Ovary (tissue), 10 donors: ENCODE measurements at places on chromosomes 5 and 9. TPM values are rescaled to one million over a fixed set of nuclear protein-coding genes. Genes with fewer than 3 reads are reported as not detected.

NIPAL4 gene
- total RNA-seq = not detected

TPPP gene
- total RNA-seq = 8.8 TPM

GGTA1 gene
- 1.1 TPM for total RNA-seq

DNA sequence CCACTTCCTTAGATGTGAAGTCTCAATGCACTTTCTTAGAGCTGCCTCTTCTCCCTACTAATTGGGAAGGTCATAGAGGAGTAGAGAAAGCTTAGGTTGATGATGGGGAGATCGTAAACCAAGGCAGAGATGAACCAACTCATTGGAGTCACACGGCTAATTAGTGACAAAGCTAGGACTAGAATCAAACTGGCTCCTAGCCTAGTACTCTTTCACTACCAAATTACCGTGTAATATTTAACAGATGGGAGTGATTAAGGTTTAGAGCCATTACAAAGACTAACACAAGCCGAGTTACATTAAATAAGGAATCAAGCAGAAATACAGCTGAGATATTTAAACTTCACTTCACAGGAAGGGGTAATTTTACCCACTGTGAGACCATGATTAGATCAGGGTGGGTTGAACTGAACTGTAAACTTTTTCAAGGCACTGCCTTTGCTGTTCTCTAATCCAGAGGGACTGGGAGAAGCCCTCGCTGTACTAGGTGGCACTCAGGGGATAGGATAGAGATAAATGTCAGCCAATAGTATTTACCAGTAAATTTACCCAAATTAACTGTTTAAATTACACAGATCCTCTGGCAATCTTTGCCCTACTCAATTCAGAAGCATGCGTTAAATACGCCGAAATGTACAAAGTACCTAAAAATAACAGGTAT is 166.4 kb upstream of the PIK3R1 start:
- DNase-seq = no peak

DNA sequence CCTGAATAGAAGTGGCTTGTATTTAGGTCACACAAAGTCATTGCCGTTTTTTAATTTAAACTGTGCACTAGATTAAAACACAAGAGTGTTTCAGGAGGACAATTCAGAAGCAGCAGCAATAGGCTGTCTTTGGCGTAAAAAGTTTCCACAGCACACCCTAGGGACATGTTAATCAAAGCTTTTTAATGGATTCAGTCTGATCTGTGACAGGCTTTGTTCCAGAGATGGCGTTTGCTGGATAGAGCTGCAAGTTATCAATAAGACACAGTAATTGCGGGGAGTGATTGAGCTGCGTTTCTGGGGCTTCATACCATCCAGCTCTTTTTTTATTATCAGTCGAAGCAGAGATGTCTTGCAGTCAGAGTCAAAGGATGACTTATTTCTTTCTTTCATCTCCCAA is 300.3 kb downstream of the ZNF608 start:
- DNase-seq = no peak

GRCh38 chr9:77811832-77812231 is 163.7 kb upstream of the GNA14 start:
- no peak for DNase-seq

DNA sequence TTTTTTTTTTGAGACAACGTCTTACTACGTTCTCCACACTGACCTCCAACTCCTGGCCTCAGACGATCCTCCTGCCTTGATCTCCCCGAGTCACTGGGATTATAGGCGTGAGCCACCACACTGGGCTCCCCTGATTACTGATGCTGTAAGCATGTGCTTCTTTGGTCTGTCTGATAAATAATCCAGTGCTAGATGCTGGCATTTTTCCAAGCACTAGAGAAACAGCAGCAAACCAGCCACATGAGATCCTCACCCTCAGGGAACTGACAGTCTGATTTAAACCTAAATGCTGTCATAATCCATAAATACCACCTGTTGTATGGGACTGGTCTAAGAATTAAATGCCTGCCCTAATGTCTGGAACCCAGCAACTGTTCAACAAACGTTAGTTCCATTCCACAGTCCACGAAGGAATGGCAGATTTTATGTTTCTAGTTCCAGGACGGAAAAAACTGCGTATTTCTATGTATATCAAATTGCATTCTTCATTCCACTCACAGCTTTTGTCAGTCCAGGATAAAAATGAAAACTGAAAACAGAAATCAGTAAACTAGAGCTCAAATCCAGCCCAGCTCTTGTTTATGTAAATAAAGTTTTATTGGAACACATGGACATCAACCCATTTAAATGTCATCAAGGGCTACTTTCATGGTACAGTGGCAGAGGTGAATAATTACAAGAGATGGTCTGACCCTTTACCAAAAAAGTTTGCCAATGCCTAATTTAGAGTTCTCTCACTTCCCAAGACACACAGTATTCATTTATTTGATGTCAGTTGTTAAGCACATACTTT is 20.1 kb downstream of the SLC35D2 start:
- no peak for DNase-seq
